ENCODE measurements at places on chromosomes 11 and 22. TPM values are rescaled to one million over a fixed set of nuclear protein-coding genes. Genes with fewer than 3 reads are reported as not detected.

DNA sequence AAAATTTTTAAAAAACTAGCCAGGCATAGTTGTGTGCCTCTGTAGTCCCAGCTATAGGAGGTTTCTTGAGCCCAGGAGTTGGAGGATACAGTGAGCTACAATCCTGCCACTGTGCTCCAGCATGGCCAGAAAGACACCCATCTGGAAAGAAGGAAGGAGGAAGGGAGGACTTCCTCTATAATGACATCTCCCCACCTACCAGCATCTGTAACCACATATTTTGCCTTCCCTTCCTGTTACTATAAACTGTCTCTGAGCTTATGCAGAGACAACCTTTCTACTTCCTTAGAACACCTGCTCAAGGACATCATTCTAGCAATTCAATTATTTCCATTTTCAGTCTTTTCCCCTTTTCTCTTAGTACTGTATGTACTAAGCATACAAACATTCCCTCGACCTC lies 2.2 kb upstream of the NUP160 start:
- no peak for DNase-seq

DNA sequence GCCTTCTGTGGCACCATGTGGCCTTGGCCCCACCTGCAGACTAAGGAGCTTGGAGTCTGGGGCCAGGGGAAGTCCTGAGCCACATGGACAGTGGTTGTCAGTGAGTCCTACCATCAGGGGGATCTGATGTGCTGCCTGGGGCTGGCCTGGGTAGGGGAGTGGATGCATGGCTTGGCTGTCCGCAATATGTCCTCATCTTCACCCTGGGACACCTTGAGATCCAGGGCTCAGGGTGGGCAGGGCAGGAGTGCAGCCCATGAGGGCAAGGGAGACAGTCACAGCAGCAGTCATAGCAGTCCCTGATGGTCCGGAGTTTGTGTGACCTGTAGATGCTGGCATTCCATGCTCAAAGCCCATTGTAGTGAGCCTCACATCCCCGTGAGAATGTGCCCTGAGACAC lies 256.8 kb upstream of the B3GAT1 start:
- no peak for DNase-seq

GRCh38 chr11:10483584-10483983 lies 28.5 kb downstream of the AMPD3 start:
- DNase-seq: no peak

DNA sequence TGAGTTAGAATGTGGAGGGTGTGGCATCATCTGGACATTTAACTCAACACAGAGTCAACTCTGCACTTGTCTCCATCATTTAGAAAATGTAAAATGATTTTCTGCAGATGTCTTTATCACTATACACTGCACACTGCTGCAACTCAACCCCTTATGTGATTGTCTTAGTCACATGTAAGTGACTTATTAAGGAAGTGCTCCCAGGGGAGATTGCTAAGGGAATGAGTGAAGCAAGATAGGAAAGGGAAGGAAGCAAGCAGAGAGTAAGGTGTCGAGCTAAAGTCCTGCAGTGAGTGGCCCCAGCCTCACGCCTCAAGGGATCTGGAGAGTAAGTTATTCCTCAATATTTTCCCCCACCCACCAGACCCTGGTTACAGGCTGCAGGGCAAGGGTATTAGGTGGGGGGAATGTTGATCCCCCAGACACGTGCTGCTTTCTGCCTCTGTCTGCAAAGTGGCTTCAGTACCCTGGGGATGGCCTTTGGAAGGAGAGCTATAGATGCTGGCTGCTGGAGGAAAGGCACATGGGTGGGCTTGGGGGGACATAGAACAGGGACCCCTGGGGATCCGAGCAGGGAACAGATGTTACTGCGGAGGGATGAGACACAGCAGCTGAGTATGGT lies 7.2 kb upstream of the CBX6 start:
- DNase-seq: no peak

DNA sequence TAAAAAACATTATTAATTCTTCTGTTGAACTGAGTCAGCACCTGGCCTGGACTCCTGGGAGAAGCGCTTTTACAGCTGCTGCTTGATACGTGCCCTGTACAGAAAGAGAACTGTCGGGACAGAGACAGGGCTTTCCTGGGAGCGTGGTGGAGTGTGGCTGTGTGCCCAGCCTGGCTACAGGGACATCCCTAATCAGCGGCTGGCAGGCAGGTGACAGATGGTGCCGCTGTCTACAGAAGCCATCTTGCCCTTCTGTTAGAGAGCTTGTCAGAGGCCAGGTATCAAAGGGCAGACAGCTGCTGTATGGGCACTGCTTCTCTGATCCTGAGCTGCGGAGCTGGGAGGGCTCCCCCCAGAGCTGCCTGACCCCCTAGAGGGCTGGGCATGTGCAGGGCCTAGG lies 361.8 kb downstream of the TENM4 start:
- DNase-seq: no peak

The LYVE1 gene
- not detected for total RNA-seq

The CCDC87 gene
- total RNA-seq: 0.84 TPM

- no peak for DNase-seq
These were observed 10.6 kb downstream of the EIF3M start for GRCh38 chr11:32594272-32594671.

GRCh38 chr22:42310291-42311015 lies 40.0 kb upstream of the TCF20 start:
- no peak for DNase-seq

- no peak for DNase-seq
These were observed 94.6 kb upstream of the PITPNB start for GRCh38 chr22:28013611-28014010.
